ENCODE measurements at places on chromosomes 5 and 9.
A peak's percentile ranks its signal among the peaks of the same experiment; 100 is the strongest.

- peak; percentile 86 for DNase-seq
These were observed 74.5 kb upstream of the BARHL1 start for GRCh38 chr9:132507670-132508469.

DNA sequence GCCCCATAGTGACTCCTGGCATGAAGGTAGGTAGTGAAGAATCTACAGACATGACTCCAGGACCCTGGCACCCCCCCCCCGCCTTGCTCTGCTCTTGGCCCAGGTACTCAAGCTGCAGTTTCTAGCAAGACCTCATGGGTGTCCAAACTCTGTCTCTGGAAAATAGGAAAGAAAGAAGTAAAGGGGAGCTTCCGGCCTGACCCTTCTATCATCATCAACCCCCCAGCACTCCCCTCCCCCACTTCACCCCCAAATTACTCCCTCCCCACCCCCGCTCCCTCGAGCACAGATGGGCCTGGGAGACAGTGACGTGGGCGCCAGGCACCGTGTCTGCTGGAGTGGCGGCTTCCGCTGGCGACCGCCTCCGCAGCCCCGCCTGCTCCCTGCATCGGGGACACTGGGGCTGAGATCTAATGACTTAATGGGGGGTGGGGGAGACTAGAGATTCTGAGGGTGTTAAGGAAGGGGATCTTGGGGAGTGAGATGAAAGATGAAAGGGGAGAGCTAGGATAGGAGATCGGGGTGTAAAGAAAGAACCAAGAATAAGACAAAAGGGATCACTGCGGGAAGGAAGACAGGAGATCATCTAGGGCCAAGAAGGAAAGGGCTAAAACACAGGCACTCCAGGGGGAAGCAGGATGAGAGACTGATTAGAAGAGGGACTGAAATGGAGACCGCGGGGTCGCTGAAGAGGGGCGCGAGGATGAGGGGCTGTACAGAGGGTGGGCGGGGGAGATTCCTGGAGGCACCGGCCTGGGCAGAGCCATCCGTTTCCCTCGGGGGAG lies 1.1 kb upstream of the DNAJB5 start:
- no peak for DNase-seq

DNA sequence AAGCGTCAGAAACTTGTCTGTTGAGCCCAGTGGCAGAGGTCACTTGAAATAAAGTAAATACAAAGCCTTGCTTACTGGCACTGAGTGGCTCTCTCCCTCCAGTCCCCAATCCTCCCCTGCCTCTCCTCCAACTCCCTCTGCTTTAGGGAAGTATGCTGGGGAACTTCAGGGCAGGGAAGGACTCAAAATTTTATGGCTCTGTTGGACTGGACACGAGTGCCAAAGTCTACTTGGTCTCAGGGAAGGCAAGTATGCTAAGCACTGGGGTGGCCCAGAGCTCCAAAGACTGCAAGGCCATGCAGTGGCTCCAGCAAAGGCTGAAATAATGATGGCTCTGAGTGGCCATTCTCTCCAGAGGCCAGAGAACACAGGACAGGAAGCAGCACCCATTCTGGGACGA lies 9.6 kb downstream of the PLGRKT start:
- no peak for DNase-seq

GRCh38 chr9:111412280-111412679 lies 71.9 kb downstream of the ECPAS start:
- DNase-seq: no peak

DNA sequence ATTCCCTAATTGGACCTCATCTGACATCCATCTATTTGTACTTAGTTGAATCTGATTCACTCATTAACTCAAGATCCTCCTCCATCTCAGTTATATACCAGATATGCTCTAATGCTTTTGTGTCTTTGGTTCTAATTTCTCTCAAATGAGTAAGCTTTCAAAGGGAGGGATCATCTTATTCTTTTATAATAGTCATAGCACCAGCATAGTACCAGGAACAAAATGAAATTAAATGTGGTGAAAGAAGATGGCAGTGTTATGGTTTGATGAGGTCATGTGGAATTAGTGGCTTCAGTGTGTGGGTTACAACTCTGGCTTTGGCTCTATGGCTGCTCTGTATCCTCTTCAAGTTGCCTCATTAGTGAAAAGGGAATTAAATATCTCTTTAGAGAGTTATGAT lies 32.5 kb upstream of the ZNF366 start:
- DNase-seq: no peak

DNA sequence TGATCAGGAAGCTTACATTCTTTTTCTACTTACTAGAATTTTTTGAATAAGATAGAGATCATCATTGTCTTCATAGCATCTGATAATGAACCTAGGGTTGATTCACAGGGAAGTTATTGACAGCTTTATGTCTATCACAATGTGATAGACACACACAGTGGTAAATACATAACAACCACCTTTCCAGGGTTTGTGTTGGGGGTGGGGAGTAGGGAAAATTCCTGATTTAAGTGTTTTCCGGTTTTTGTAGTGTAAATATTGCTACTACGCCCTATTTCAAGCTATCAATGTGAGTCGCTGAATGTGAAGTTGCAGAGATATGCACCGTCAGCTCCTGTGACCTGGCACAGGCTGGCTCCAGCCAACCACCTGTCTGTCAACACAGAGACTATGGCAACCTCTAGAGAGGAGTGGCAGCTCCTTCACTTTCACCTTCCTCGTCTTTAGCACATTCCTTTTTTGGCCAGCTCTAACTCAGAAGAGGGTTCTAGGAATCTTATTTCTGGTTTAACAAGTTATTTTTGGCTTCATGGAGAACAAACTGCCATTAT lies 224.9 kb downstream of the MAT2B start:
- no peak for DNase-seq

Data from GM12892 (cell line).